ENCODE measurements at places on chromosomes 7 and 10.

GRCh38 chr10:86222687-86223086 is 143.9 kb downstream of the GRID1 start:
- DNase-seq = no peak

- DNase-seq = no peak
These were observed 12.5 kb downstream of the ARHGAP22 start for GRCh38 chr10:48592346-48592745.

GRCh38 chr7:27115221-27116026 is 12.9 kb upstream of the HOXA2 start:
- DNase-seq = no peak

DNA sequence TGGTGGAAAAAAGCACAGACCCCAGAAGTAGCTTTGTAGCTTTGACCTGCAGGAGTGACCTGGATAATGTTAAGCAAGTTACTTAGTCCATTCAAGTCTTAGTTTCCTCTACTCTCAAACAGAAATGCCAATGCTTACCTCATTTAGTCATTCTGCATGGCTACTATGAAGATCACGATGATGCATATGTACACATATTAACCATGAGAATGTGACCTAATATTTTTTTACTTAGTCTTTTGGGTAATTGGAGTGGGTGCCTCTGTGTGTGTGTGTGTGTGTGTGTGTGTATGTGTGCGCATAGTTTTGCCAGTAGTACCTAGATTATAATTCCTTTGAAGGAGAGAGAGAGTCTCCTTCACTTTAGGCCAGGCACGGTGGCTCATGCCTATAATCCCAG is 95.8 kb downstream of the NRP1 start:
- no peak for DNase-seq

DNA sequence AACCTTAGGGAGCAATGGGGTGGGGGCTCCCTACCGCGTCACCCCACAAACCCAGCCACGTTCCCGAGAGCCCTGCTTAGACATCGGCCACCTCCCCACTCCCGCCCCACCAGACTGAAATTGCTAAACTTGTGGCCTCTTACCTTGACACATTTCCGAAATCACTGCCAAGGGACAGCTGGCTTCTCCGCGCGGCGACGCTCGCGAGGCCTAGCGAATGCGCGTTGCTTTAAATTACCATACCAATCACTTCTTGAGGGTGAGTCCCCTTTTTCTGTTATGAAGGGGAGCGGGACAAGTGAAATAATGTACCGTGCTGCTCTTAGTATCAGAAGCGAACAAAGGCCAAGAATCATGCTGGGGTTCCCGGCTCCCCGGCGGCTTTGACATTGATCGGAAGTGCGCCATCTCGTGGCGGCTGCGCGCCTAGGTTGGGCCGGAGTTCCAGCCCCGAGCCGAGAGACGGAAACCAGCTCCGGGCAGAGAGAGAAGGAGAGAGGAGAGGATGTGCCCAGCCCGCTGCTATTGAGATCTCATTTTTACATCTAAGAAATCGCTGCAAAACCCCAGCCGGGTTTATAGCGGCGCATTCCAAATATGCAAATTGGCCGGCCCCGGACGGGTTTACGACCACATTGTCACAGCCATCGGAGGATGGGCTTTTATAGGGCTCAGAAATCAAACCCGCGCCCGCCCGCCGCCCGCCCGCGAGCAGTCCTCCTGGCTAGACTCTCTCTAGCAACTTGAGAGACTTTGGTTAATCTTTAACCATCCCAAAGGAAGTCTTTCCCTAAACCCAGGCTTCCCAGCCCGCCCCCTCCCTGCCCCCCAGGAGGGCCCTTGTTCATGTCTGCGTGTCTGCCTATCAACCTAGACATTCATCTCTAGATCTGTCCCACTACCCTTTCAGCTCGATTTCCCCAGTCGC is 5.3 kb downstream of the HOXA11 start:
- DNase-seq = no peak

GRCh38 chr7:27108390-27109127 is 6.1 kb upstream of the HOXA2 start:
- no peak for DNase-seq

DNA sequence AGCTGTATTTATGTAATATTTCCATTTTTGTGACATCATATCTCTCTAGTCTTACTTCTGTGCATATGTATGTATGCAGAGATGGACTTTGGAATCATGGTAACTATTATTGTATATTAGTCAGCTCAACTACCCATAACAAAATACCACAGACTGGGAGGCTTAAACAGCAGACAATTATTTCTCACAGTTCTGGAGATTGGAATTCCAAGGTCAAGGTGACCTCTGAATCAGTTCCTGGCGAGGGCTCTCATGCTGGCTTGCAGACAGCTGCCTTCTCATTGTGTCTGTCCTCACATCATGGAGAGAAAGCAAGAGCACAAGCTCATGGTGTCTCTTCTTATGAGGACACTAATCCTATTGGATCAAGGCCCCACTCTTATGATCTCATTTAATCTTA is 79.1 kb downstream of the RAMP3 start:
- DNase-seq = peak; percentile 15

DNA sequence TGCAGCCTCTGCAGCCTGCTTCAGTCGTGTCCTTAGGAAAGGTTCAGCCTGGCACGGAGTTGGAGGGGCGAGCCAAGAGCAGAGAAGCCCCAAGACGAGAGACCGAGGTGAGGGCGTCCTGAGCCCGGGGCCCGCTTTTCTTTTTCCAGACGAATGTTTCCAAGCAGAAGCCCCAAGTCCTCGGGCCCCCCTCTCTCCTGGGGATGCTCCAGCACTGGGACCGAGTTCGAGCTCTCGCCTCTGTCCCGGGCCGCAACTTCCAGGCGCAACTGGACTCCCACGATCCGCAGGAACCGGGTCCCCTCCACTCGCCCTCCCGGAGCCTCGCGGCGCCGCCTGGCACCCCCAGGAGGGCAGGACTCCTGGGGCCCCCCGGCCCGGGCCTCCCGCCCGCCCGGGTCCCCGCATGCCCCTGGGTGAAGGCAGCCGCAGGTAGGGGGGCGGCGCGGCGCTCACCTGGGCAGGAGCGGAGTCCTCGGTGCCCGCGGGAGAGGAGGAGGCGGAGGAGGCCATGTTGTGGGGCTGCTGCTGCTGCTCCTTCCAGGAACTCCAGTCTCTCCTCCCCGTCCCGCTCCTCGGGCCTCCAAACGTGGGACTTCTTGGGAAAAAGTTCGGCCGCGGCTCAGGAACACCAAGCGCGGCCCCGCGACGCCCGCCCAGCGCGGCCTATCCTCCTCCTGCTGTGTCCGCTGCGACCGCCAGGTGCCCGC is 45.3 kb upstream of the CDK1 start:
- DNase-seq = no peak

- no peak for DNase-seq
These were observed 23.8 kb upstream of the PLAC9 start for GRCh38 chr10:80108576-80109239.

DNA sequence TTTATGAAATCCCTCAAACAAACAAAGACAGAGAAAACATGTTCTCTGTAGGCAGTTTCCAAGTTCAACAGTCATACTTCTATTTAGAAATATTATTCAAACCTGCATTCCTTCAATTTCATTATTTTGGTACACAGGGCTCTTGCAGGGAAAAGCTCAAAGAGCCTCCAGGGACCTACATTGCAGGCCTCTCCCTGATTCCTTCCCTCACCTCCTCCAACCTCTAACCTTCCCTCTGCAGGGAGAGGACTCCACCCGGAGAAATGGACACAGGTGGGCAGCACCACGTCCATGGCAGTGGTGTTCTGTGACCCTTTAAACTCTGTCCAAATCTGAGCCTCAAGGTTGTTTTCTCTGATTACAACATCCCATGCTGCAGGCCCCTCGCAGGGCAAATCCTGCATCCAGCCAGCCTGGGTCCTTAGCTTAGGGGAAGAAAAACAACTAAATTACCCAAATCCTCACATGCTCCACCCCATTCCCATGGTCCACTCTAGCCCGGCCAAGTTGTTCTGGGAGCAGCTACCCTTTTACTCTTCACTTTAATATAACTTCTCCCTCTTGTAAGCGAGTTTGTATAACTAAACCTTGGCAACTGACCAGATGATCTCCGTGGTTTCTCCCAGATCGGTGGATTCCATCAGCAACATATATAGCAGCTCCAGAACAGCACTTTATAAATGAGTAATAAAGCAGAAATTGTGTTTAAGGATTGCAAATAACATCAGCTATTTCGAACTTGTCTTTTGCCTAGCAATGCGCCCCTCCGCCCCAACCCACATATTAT is 129.8 kb downstream of the CUBN start:
- DNase-seq = no peak

GRCh38 chr7:43694399-43694748 is 34.9 kb downstream of the COA1 start:
- DNase-seq = no peak

GRCh38 chr10:34613491-34613890 is 201.6 kb downstream of the PARD3 start:
- DNase-seq = no peak

GRCh38 chr7:29270594-29271318 is 76.2 kb downstream of the CHN2 start:
- DNase-seq = no peak

DNA sequence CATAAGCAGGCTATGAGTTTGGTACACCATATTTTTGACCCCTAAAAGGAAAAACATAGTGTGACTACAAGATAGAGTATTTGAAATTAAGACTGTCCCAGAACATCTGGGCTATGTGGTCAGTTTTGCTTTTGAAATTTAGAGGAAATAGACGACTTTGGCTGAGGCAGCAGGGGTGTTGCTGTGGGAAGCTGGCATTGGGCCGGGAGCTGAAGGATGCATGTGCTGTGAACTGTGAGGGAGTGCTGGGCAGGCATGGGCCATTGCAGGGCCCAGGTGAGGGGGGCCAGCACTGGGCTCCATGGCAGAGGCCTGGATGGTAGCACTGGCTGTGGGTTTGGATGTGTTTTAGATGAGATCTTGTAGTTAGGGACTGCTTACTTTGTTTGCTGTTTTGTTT is 168.3 kb downstream of the BMPER start:
- no peak for DNase-seq

GRCh38 chr10:31041011-31041410 is 9.3 kb upstream of the ZNF438 start:
- DNase-seq = no peak

- DNase-seq = no peak
These were observed 28.3 kb upstream of the EGR2 start for GRCh38 chr10:62844280-62845011.

GRCh38 chr10:78224602-78225001 is 190.9 kb downstream of the RPS24 start:
- no peak for DNase-seq

Measured in kidney capillary endothelial cell (primary cell).